ENCODE measurements at places on chromosomes 16 and 17. TPM values are rescaled to one million over a fixed set of nuclear protein-coding genes. Genes with fewer than 3 reads are reported as not detected.

GRCh38 chr17:7652388-7653356 lies 1.9 kb downstream of the ATP1B2 start:
- DNase-seq, result no peak
- H3K27ac ChIP-seq, result peak overlapping the region; percentile 29
- peaks cover 23% of the 10 kb centered on the region for H3K27me3 ChIP-seq
- peak overlapping the region; percentile 72 for H3K4me3 ChIP-seq

DNA sequence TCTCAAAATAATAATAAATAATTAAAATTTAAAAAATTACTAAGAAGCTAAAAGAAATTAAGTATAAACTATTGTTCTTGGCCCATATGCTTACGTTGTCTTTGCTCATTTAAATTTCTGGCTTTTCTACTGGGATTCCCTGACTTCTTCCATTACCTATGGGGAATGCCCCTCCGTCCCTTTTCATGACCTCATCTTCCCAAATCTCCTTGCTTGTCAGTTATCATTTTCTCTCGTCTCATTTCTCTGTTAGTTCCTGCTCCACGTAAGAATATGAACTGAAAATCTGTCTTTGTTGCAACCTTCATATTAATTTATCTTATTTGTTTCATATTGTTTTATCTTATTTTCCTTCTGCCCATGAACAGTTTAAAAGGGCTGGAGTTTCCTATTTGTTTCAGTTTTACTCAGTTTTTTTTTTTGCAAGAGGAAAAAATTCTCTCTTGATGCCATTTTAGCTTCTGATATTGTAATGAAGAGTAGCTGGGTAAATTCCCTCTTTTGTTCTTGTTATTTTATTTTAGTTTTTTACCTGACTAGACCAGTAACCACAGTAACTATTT lies 2.5 kb upstream of the DNAJA2 start:
- no peak overlapping the region for H3K4me3 ChIP-seq
- H3K36me3 ChIP-seq, result peaks cover 3% of the 10 kb centered on the region
- H3K27ac ChIP-seq, result no peak overlapping the region

Gene TSNAXIP1
- 1.2 TPM for polyA plus RNA-seq

- H3K36me3 ChIP-seq, result peaks cover 34% of the 10 kb centered on the region
- no peaks in the 10 kb centered on the region for H3K27me3 ChIP-seq
- H3K27ac ChIP-seq, result no peak overlapping the region
- peaks cover 17% of the 10 kb centered on the region for H3K4me1 ChIP-seq
- DNase-seq, result no peak
These were observed 1.9 kb downstream of the NDUFAB1 start for GRCh38 chr16:23594186-23594585.

DNA sequence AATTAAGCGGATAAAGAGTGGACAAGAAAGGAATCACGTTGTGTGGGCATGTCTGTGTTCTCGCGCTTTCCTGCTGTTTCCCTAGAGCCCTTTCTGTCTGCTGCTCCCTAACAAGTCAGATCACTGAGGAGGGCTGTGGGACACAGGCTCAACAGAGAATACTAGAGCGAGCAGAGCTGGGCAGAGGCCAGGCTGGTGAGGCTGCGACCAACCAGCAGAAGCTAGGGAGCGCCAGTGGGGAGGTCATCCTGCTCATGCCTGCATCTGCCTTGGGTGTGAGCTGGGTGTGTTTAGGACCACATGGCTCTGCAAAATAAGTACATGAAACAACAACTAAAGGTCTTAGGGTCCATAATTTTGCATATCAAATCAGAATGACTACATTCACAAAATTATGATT lies 11.5 kb upstream of the FOXJ1 start:
- no peaks in the 10 kb centered on the region for H3K36me3 ChIP-seq
- peaks cover 11% of the 10 kb centered on the region for H3K4me1 ChIP-seq
- no peak overlapping the region for H3K27ac ChIP-seq
- no peak overlapping the region for H3K4me3 ChIP-seq

DNA sequence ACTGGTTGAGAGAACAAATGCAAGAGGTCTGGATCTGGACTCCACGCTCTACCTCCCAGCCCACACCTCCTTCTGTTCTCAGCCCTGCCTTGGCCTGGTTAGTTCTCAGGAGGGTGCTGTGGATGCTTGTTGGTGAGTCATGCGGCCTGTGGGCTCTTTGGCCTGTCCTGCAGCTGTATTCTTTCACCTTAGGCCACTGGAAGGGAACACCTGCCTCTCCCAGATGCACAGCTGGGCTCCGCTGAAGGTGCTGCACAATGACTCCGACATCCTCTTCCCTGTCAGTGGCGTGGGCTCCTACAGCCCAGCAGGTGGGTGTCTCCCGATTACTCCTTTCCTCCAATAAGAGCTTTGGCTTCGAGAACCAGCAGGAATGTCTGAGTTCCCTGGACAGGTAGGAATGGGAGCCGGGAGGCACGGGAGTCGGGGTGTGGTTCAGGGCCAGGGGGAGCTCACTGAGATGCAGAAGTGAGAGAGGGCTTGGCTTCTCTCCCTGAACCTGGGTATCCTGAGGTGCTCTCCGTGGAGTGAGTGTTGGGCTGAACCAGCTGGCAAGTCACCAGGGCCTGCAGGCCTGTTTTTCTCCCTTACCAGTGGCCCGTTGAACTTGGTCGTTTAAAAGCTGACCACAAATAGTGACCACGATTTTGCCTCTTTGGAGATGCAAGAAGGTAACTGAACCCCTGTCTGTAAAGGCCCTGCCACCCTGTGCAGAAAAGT lies 85.0 kb downstream of the SNX29 start:
- H3K27me3 ChIP-seq, result no peaks in the 10 kb centered on the region
- no peak for DNase-seq
- H3K4me1 ChIP-seq, result peaks cover 11% of the 10 kb centered on the region

- DNase-seq, result no peak
- H3K4me1 ChIP-seq, result peaks cover 16% of the 10 kb centered on the region
- H3K27ac ChIP-seq, result no peak overlapping the region
- peaks cover 71% of the 10 kb centered on the region for H3K27me3 ChIP-seq
- no peak overlapping the region for H3K4me3 ChIP-seq
These were observed 37.4 kb upstream of the NDRG4 start for GRCh38 chr16:58462499-58462996.

GRCh38 chr16:6646891-6647290 lies 685.8 kb upstream of the RBFOX1 start:
- peaks cover 8% of the 10 kb centered on the region for H3K27me3 ChIP-seq
- DNase-seq, result no peak
- H3K4me3 ChIP-seq, result no peak overlapping the region
- no peaks in the 10 kb centered on the region for H3K36me3 ChIP-seq
- no peak overlapping the region for H3K27ac ChIP-seq

- DNase-seq, result no peak
- no peak overlapping the region for H3K4me3 ChIP-seq
- peaks cover 53% of the 10 kb centered on the region for H3K27me3 ChIP-seq
- H3K4me1 ChIP-seq, result peaks cover 14% of the 10 kb centered on the region
- no peaks in the 10 kb centered on the region for H3K36me3 ChIP-seq
These were observed 178.7 kb downstream of the FOXL1 start for GRCh38 chr16:86756882-86757703.

GRCh38 chr16:56932721-56933619 lies 1.0 kb downstream of the HERPUD1 start:
- peak overlapping the region; percentile 95 for H3K27ac ChIP-seq
- DNase-seq, result peak; percentile 88
- H3K4me1 ChIP-seq, result peaks cover 23% of the 10 kb centered on the region
- H3K27me3 ChIP-seq, result no peaks in the 10 kb centered on the region
- H3K4me3 ChIP-seq, result peak overlapping the region; percentile 77
- H3K36me3 ChIP-seq, result peaks cover 14% of the 10 kb centered on the region

Gene P4HB
- polyA plus RNA-seq, result 458 TPM

GRCh38 chr16:56610017-56610608 lies 1.7 kb downstream of the MT2A start:
- H3K4me3 ChIP-seq, result no peak overlapping the region
- peak; percentile 49 for DNase-seq
- peak overlapping the region; percentile 87 for H3K27ac ChIP-seq
- H3K36me3 ChIP-seq, result no peaks in the 10 kb centered on the region
- peaks cover 55% of the 10 kb centered on the region for H3K4me1 ChIP-seq

GRCh38 chr17:72187556-72187955 lies 66.7 kb downstream of the SOX9 start:
- H3K36me3 ChIP-seq, result no peaks in the 10 kb centered on the region
- H3K27me3 ChIP-seq, result peaks cover 2% of the 10 kb centered on the region
- peaks cover 22% of the 10 kb centered on the region for H3K4me1 ChIP-seq
- H3K4me3 ChIP-seq, result no peak overlapping the region

Gene KRT39
- polyA plus RNA-seq, result 6.4 TPM

Gene IRX6
- 0.26 TPM for polyA plus RNA-seq

Gene CCL8
- 0.55 TPM for polyA plus RNA-seq

DNA sequence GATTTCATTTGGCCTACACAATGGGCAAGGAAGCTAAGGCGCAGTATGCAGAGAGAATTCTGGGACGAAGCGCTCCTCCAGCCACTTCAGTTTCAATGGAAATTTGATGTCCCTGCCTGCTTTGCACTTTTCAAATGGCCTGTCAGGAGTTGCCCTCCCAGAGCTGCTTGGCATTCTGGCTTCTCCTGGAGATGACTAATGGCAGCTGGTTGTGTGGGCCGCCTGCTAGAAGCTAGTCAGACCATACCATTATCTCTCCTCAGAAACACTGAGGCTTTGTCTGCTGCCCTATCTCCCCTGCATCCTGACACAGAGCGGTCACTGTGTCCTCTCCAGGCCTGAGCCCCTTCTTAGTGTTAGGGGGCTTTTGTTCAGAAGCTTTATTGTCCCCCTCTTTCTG lies 180.1 kb downstream of the SPECC1 start:
- peak overlapping the region; percentile 42 for H3K27ac ChIP-seq
- DNase-seq, result peak; percentile 40
- no peaks in the 10 kb centered on the region for H3K36me3 ChIP-seq
- H3K27me3 ChIP-seq, result no peaks in the 10 kb centered on the region
- H3K4me3 ChIP-seq, result no peak overlapping the region
- H3K4me1 ChIP-seq, result peaks cover 2% of the 10 kb centered on the region

DNA sequence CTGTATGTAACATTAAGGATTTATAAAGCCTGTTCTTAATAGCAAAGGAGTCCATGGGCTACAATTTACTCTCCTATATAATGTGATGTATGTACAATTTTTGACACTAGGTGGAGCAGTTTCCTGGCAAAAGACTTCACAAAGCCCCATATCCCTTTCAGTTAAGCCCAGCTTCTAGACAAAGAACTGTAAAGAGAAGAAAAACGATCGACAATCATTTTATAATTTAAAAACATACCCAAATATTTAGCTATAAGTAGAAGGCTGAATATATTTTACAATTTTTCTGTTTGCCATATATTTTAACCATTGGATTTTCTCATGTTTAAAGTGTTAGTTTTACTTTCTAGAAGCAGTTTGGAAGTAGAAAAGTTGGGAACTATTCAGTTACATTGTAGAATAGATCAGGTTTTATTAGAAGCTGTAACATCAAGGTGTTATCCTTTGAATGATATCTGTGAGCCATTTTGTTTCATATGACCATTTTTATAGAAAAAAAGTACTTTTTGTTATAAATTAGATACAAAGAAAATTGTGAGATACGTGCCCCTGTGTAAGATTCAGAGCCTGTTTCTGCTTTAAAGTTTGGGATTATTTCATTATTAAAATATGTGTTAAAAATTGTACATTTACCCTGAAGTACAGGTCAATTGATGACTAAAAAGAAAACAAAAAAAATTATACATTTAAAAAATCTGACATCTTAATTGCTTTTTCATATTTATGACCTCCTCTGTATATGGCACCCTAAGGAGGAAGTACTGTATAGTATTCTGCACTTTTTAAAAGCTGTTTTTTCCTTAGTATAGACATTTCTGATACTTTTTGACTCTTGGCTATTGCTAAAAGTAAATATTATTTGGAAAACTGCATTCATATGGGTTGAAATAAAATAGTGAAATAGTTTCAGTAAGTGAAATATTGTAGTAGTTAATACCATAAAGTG lies 46.3 kb downstream of the VMP1 start:
- DNase-seq, result peak; percentile 93
- H3K4me3 ChIP-seq, result no peak overlapping the region
- H3K4me1 ChIP-seq, result no peaks in the 10 kb centered on the region
- H3K36me3 ChIP-seq, result peaks cover 10% of the 10 kb centered on the region
- H3K27ac ChIP-seq, result peak overlapping the region; percentile 42

- no peaks in the 10 kb centered on the region for H3K27me3 ChIP-seq
- no peak overlapping the region for H3K27ac ChIP-seq
- no peaks in the 10 kb centered on the region for H3K4me1 ChIP-seq
- H3K4me3 ChIP-seq, result no peak overlapping the region
- peak; percentile 14 for DNase-seq
- H3K36me3 ChIP-seq, result peaks cover 22% of the 10 kb centered on the region
These were observed 32.1 kb downstream of the HELZ start for GRCh38 chr17:67212714-67213417.

All from muscle of leg (tissue), 16 donors.